SW480 (cell line): ENCODE measurements at places on chromosomes 3 and 15.

- DNase-seq = no peak
These were observed 117.8 kb downstream of the WNT5A start for GRCh38 chr3:55369141-55369847.

- DNase-seq = no peak
These were observed 239.4 kb upstream of the LRRN1 start for GRCh38 chr3:3559786-3560185.

DNA sequence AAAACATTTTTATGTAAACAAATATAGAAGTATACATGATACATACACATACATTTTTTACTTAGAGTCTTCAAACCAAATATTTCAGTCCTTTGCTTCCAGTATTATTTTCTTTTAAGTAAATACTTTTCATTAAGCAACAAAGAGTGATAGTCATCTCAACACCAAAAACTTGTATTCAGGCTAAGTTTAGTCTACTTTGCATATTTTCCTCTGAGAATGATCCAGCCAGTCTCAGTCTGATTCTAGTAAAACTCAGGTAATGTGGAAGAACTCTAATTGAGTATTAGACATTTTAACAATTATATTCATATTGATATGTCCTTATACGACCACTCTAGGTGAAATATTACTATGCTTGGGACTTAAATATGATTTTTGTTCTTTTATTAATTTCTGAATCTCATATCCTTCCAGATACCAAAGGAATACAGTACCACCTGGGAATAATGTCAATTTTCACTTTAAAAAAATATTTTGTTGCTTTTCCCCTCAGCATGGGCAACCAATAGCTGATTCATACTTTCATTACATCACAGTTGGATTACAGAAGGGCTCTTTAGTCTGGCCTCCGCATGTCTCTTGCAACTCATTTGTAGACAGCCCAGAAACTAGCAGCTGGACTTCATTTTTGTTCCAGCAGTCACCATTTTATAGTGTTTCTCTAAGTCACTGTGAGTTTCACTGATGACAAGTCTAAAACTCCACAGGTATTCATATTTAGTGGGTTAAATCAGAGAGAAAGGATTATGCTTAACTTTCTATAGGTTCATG is 390.4 kb downstream of the ZBTB20 start:
- DNase-seq = no peak

GRCh38 chr15:89413877-89414276 is 79.3 kb upstream of the POLG start:
- no peak for DNase-seq

- no peak for DNase-seq
These were observed 5.1 kb downstream of the CCR5 start for GRCh38 chr3:46375814-46376213.

- DNase-seq = no peak
These were observed 67.9 kb downstream of the VGLL3 start for GRCh38 chr3:86923071-86923491.

GRCh38 chr3:5312290-5312689 is 124.8 kb downstream of the EDEM1 start:
- DNase-seq = no peak

DNA sequence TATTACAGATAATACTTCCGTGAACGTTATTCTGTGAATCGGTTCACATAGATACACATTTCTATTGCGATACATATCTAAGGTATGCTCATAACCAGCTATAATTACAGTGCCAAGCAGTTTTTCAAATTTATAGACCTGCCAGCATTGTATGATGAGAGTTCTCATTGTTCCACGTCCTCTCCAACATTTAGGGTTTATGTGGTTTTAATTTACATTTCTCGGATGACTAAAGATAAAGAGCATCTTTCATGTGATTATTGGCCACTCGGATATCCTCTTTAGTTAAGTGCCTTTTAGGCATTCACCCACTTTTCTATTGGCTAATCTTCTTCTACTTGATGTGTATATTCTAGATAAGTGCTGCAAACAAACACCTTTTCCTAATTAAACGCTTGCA is 134.7 kb upstream of the CCDC54 start:
- DNase-seq = peak; percentile 35

DNA sequence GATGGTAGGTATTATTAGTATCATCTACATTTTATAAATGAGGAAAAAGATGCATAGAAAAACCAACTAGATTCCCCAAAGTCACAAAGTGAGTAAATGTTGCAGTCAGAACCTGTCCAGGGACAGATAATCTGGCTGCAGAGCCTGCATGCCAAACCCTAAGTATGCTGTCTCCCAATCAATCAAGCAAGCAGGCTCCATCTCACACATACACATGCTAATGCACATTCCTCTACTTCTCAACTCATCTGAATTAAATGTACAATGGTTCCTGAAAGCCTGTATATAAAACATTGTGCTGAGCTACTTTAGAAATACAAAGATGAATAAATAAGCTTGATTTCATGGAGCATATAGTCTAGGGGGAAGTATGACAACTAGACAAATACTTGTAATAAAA is 101.0 kb downstream of the CBLB start:
- DNase-seq = no peak

DNA sequence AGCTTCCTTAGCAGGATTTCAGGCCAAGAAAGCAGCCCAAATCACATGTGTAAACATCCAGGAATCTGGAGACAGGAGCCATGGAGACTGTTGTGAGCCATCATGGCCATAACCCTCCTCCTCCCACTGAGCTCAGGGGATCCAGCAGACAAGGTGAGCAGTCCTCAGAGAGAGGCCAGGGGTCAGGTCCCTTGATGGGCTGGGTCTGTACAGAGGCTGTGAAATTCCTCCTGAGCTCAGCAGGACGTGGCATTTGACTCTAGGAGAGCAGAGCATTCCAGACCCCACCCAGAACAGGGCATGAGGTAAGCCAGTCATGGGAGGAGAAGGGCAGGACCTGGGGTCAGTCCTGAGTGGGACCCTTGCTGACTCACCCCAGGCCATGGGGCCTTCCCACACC is 67.0 kb upstream of the ACAN start:
- no peak for DNase-seq
